ENCODE measurements at places on chromosomes 11 and 22.

DNA sequence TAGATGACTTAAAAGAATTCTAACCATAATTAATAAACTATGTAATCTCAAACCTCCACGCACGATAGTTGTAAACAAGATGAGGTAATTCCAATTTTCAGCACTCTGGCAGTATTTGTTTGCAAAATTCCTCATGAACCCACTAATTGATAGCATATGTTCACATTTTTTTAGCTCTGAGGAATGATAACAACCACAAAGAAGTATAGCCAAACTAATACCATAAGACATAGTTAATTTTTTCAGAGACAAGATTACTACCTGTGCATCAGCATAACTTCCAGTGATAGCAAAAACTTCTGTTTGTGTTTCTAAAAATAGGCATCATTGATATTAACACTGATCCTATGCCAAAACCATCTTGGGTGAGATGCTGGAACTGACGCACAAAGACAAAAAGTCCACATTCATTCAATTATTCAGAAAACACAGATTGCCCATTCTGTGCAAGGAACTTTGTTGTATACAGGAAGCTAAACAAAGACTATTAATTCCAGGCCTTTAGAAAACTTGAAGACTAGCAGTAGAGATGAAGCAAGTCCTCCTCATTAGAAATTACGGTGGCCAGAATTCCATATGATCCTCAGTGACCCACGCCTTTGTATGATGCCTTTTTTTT is 57.7 kb downstream of the PDGFD start:
- DNase-seq, result no peak

GRCh38 chr11:41609511-41609910 is 150.1 kb upstream of the LRRC4C start:
- no peak for DNase-seq

GRCh38 chr11:126683766-126684728 is 316.5 kb downstream of the KIRREL3 start:
- DNase-seq, result no peak

GRCh38 chr11:93236741-93237675 is 39.2 kb upstream of the SLC36A4 start:
- no peak for DNase-seq

- no peak for DNase-seq
Observed at GRCh38 chr11:44032299-44033085, 15.3 kb upstream of the ACCSL start.
